Activated T-helper 2 cell treated with anti-CD3 and anti-CD28 coated beads, Interferon-gamma antibody, Interleukin-2, Interleukin-4, amounts not matched to agents 10 μg/mL and 5 μg/mL and 100 μg/mL, durations not matched to agents 14 hours and 24 hours and 36 hours (primary cell): ENCODE measurements at places on chromosomes 13 and 19.

GRCh38 chr19:20969498-20969897, 46.4 kb downstream of the ZNF85 start:
- no peak for DNase-seq

- no peak for DNase-seq
Measured at GRCh38 chr13:103007427-103007762, 58.8 kb downstream of the SLC10A2 start.

- DNase-seq, result no peak
Measured at GRCh38 chr13:23790577-23791170, 98.5 kb downstream of the MIPEP start.

GRCh38 chr19:33248553-33248953, 22.9 kb upstream of the SLC7A10 start:
- no peak for DNase-seq

- DNase-seq, result no peak
Measured at GRCh38 chr19:677201-677600, 1.0 kb downstream of the FSTL3 start.

GRCh38 chr19:33241530-33242101, 16.0 kb upstream of the SLC7A10 start:
- no peak for DNase-seq

DNA sequence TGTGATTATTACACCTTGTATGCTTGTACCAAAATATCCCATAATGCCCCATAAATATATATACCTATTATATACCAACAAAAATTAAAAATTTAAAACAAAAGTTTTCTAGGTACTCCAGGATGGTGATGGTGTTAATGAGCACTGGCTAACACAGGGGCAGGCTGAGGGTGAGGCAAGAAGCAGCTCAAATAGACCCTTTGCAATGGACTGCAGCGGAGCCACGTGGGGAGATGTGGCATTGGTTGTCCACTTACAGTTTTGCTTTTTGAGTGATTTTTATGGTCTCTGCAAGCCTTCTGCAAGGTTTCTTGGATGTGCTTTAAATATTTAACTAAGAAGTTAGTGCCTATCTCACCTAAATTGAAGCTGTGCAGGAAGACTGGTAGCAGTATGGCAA, 132.9 kb downstream of the RAP2A start:
- DNase-seq, result no peak

GRCh38 chr13:24308068-24308445, 1.3 kb upstream of the C1QTNF9 start:
- DNase-seq, result no peak

- no peak for DNase-seq
Measured at GRCh38 chr13:76917095-76917494, 30.9 kb upstream of the KCTD12 start.

- DNase-seq, result no peak
Measured at GRCh38 chr19:16869331-16869972, 19.3 kb upstream of the F2RL3 start.

- DNase-seq, result no peak
Measured at GRCh38 chr13:32073180-32073864, 41.7 kb downstream of the FRY start.

DNA sequence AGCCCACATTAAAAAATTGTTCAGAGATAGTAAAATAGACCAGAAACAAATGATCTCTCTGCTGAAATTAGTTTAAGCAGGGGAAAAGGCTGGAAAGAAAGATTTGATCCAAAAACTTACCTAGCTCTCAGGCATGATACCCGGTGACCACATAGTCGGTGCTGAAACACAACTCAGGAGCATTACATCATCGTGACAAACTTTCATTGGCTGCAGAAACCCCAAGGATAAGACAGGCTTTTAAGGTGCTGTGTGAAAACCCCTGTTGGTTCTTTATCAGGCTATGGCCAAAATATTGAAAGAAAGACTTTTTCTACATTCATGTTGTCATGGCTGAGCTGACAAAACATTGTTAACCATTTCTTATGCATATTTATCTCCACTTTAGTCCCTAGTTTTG, 171.7 kb upstream of the KLF12 start:
- DNase-seq, result no peak

DNA sequence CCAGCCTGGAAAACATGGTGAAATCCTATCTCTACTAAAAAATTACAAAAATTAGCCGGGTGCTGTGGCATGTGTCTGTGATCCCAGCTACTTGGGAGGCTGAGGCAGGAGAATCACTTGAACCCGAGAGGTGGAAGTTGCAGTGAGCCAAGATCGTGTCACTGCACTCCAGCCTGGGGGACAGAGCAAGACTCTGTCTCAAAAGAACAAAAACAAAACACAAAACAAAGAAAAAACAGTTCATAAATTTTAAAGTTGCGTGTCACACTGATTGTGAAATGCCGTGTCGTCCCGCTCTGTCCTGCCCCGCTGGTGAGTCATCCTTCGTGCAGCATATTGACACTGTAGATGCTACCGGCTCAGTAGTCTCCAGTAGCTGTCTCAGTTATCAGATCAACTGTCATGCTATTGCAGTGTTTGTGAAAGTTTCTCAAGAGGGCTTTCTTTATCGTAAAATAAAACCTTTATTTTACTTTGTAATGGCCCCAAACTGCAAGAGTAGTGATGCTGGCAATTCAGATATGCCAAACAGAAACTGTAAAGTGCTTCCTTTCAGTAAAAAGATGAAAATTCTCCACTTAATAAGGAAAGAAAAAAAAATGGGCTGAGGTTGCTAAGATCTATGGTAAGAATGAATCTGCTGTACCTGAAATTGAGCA, 36.4 kb upstream of the IGFL1 start:
- DNase-seq, result peak; percentile 44

GRCh38 chr13:38309397-38309796, 40.3 kb upstream of the UFM1 start:
- DNase-seq, result no peak

DNA sequence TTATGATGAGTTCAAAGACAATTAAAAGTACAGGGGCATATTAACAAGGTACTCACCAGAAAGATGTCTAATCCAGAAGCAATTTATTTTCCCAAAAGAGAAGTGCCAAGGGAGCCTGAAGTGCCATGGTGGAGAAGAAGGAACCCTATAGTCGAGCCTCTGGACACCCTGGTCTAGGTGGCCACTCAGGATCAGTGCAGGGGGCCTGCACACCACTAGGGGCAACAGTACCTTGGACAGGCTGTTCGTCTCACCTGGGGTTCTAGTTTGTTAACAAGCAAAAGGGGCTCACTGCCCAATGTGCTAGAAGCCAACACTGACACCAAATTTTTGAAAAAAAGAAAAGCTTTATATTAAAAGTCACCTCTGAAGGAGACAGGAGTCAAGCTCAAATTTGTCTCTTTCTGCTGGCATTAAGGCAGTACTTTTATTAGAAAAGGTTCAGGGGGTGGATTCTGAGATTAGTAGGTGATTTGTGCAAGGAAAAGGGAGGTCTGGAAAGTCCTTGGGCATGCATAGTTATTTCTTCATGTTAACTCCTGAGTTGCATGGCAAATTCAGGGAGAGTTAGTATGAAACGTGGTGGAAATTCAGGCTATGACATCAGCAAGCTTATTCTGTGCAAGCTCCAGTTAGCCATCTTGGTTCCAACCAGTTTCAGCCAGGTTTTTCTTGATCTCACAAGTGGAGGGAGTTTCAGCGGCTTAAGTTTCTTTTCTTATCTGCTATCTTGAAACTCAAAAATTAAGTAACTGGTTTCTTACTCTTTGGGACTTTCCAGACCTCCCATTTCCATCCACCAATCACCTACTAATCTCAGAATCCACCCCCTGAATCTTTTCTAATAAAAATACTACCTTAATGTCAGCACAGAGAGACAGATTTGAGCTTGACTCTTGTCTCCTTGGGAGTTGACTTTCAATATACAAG, 884 bp upstream of the CBY2 start:
- no peak for DNase-seq

- no peak for DNase-seq
Measured at GRCh38 chr13:78786459-78786858, 127.5 kb upstream of the OBI1 start.

DNA sequence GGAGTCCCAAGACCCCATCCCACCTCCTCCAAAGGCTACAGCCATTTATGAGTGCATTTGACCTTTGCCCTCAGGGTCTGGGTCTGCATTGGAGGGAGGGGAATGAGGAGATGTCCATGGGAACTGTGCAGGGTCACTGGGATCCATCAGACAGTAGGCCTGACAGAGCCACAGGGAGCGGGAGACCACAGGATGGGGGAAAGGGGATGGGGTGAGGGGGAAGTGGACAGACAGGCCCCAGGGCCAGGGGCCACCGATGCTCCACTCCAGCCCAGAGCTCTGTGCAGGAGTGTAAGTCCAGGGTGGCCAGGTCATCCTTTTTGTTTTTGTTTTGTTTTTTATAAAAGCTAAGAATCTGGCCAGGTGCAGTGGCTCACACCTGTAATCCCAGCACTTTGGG, 82.5 kb downstream of the CHST8 start:
- DNase-seq, result no peak

- DNase-seq, result peak; percentile 81
Measured at GRCh38 chr13:49690995-49691784, at the start of gene EBPL. Gene EBPL (minus strand): TSS chr13:49691486. CDS start chr13:49691424, 62 bp downstream.

GRCh38 chr13:109162248-109163036, 533.0 kb downstream of the MYO16 start:
- DNase-seq, result peak; percentile 11
